ENCODE measurements at places on chromosomes 11 and 22.
A peak's percentile ranks its signal among the peaks of the same experiment; 100 is the strongest.

GRCh38 chr22:46286006-46286405 is 10.7 kb upstream of the GTSE1 start:
- DNase-seq = no peak

- DNase-seq = no peak
Observed at GRCh38 chr11:60830478-60831142, 11.3 kb upstream of the CCDC86 start.

DNA sequence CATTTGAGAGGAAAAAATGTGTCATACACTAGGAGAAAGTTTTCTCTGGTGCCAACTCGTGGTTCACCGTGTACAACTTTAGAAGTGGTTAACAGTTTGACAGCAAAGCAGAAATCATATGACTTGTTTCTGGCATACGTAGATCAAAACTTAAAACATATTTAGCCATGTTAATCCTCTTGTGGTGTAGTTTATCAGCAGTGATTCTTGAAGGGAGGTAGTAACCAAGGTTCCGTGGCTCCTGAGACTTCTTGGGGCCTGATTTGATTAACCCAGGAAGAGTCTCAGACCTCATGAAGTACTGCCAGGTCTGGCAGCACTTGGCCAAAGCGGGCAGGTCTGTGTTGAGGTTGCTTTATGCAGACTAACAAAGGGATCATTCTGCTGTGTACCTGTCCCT is 40.5 kb downstream of the SREBF2 start:
- DNase-seq = no peak

DNA sequence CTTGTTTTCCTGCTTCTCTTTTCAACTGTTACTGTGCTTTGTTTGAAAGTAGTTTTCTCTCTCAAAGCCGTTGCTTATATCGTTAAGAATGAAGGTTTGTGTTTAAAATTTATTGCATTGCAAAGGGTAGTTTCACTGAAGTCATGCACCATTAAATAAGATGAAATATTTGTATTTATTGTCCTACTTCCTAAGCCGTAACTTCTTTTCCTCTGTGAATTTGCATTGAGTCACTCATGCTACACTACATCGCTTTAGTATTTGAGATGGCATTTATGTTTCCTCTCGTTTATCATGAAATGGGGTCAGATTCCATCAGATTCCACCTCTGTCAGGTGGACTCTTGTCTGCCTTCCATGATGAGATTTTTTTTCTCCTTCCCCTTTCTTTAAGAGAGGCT is 65.8 kb upstream of the RASSF10 start:
- no peak for DNase-seq

DNA sequence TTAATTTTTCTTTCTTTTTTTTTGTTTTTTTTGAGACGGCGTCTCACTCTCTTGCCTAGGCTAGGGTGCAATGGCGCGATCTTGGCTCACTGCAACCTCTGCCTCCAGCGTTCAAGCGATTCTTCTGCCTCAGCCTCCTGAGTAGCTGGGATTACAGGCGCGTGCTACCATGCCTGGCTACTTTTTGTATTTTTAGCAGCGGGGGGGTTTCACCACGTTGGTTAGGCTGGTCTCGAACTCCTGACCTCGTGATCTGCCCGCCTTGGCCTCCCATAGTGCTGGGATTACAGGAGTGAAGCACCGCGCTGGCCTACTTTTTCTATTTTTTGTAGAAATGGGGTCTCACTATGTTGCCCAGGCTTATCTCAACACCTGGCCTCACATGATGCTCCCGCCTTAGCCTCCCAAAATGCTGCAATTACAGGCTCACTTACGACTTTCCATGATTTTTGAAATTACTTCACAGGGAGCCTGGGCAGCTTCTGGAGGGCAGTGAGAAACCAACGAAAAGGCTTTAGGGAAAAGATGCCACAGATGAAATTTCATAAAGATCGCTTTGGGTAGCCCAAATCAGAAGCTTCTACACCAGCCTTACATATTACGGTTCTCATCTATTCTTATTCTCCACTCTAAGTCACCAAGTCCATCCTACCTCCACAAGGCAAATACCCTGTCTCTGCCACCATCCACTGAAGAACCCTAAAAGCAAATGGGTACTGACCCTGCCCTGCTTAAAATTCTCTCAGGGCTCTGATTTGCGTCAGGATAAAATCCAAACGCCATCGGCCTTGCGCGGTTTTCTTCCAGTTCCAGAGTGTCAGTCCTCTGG is 866 bp upstream of the RRM1 start:
- DNase-seq = no peak

GRCh38 chr11:111756097-111756496 is 10.1 kb downstream of the PPP2R1B start:
- DNase-seq = no peak

- no peak for DNase-seq
Observed at GRCh38 chr11:34890089-34890488, 26.1 kb downstream of the APIP start.

- peak; percentile 8 for DNase-seq
Observed at GRCh38 chr11:4826425-4826824, 5.3 kb downstream of the OR51F2 start.

- DNase-seq = no peak
Observed at GRCh38 chr22:32576553-32577253, 102.1 kb downstream of the FBXO7 start.

GRCh38 chr11:103536335-103536722 is 427.1 kb downstream of the DYNC2H1 start:
- peak; percentile 16 for DNase-seq

GRCh38 chr11:45930031-45930794 is 7.8 kb downstream of the LARGE2 start:
- DNase-seq = no peak

- no peak for DNase-seq
Observed at GRCh38 chr11:44305026-44305469, 4.9 kb downstream of the ALX4 start.

- no peak for DNase-seq
Observed at GRCh38 chr11:12581923-12582322, 92.3 kb upstream of the TEAD1 start.

DNA sequence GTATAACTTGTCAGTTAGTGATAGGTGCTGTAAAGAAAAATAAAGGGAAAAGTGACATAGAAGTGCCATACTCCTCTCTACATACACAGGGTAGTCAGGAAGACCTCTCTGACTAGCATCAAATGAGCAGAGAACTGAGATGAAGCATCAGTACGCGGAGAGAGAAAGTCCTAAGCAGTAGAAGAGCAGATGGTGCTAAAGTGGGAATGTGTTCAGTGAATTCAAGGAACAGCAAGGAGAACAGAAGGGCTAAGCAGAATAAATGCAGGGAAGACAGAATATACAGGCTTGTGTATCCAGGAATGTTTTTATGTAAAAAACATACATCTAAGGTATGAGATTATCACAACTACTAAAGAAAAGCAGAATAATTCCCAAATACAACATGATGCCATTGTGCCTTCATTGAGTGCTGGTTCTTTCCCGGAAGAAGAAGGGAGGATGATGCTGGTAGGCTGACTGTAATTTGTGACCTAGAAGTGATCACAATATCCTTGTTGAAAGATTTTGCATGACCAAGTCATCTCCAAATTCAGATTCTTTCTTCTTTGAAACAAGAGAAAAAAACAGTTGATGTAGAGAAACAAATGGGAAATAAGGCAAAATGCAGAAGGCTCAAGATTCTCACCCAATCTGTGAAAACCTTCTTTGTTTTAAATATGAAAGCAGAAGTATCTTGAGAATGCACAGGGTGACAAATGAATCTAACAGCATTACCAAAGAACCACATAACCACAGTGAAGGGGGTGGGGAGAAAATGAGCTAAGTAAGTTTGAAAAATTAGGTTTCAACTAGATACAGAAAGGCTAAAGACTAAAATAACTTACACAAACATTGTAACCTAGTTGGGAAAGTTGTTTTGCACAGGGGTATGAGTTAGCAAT is 20.5 kb downstream of the MRE11 start:
- DNase-seq = peak; percentile 41

GRCh38 chr11:70296681-70297080 is 26.2 kb downstream of the PPFIA1 start:
- DNase-seq = no peak

GRCh38 chr11:134261626-134262488 is 8.5 kb downstream of the ACAD8 start:
- DNase-seq = peak; percentile 51

DNA sequence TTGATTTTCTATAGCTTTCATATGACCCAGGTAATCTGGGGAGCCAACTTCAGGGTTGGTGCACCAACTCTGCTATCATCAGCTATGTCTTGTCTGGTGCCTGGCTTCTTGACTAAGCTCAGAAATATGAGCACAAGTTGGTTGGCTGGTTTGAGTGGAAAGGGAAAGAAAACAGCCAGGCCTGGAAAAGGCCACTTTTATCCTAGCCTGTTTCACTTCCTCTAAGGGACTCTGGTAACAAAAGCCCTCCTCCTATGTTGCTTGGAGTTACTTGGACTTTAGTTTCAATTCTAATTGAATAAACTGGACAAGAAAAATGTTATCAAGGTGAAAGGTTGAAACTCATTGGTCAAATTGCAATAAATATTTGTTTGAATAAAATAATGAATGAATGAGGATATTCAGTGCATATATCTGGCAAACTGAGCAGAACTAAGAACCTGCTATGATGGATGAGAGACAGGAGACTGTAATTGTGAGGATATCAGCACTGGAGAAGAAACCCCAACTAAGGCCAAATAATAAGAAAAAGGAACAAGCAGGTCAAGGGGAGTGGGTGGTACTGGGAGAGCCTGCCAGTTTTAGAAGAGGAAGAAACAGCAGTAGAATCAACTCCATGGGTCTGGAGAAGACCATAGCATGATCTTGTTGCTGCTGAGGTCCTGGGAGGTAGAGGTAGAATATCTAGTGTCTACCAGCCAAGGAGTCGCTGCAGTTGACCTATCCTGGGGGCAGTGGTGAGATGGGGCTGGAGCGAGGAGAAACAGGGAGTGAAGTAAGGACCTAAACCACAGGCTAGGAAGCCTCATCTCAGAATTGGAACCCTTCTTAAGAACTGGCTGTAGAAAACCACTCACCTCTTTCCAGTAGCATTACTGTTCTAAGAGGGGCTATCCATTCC is 8.2 kb downstream of the ROBO4 start:
- DNase-seq = peak; percentile 44

DNA sequence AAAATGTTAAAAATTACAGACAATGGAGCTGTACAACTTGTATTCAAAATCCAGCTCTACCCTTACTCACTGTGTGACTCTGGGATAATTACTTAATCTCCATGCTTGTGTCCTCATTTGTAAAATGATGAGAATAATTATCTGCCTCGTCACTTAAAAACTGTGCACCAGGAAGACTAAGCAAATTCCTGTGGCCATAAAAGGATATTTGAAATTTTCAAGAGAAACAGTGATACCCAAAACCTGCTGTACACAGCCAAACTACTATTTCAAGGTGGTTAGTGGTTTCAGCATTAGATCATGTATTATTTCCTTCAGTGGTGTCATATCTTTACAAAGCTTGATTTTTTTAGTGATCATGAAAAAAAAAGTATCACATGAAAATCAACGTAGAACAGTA is 136.9 kb downstream of the METTL15 start:
- DNase-seq = no peak

- no peak for DNase-seq
Observed at GRCh38 chr11:133967599-133968238, 11.0 kb upstream of the IGSF9B start.

GRCh38 chr11:103338621-103339484 is 229.6 kb downstream of the DYNC2H1 start:
- DNase-seq = no peak

DNA sequence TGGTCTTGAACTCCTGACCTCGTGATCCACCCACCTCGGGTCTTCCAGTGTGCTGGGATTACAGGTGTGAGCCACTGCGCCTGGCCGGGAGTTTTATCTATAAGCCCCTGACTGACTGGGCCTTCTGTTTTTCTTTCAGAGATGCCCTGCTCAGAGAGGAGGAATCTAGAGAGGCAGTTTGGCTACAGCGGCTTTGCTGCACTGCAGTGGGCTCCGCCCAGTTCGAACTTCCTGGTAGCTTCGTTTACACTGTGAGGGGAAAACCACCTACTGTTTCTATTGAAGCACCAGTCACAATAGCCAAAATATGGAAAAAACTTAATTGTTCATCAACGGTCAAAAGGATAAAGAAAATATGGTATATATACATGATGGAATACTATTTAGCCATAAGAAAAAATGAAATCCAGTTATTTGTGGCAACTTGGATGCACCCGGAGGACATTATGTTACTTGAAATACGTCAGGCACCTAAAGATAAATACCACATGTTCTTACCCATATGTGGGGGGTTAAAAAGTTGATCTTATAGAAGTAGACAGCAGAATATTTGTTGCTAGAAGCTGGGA is 31.9 kb upstream of the FAM181B start:
- DNase-seq = no peak

DNA sequence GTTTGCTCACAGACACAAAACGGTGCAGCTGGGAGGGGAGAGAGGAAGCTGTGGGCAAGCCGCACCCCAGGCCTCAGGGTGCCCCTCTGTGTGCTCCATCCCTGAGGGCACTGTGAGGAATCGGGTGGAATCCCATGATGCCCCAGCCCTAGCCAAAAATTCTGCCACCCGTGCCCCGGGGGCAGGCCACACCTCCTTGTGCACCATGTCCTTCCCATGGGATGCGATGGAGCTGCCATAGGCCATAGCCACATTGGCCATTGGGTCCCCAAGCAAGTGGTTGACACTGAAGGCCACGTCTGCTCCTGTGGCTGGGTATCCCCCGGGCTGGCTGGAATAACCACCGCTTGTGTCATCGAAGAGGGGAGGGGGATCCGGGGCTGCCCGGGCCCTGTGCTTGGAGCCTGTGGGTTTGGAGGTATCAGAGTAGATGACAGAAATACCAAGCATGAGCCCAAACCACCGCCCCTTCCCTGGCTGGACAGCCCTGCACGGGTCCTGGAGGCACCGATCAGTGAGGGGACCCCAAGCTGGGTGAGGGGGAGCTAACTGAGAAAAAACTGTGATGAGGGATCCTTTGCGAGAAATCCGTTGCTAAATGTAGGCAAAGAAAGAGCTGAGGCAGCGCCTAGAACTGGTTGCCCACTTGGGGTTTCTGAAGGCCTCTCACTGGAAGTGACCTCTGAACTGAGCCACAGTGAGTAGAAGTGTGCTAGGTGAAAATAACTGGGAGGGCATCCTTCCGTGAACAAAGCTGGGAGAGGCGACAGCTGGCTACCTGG is 863 bp downstream of the YIF1A start:
- no peak for DNase-seq

DNA sequence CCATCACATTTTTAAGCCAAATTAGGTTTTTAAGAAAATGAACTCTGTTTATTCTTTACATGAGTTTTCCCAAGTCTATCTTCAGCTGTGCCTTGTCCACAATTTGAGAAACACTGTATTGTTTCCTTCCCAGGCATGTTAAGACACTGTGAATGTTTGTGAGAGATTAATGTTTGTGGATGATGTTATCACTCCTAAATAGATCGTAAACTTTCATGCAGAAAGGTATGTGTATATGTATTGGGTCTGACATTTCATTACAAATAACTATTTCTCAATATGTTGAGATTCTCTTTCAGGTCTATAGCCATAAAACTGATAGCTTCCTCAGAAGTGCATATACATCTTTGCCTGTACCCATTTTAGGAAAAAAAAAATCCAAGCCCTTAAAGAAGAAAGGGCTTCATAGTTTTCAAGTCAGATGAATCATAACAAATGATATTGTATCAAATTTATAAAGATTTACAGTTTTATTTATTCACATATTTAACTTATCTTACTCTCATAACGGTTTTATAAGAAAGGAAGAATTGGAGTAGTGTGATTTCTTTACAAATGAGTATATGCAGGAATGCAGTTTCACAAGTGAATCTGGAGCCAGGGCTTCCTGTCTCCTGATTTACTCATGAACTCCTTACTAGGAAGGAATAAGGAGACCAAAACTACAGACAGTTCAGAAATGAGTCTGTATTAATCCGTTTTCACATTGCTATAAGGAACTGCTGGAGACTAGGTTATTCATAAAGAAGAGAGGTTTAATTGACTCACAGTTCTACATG is 11.2 kb downstream of the OR8D1 start:
- peak; percentile 4 for DNase-seq

Measured in muscle of leg (tissue), 16 donors.